Fibroblast of lung (primary cell): ENCODE measurements at places on chromosomes 6 and 20.

- DNase-seq = peak; percentile 90
Observed at GRCh38 chr6:151075527-151075926, 164.2 kb upstream of the AKAP12 start.

- DNase-seq = no peak
Observed at GRCh38 chr6:28603891-28604290, 78.2 kb downstream of the GPX5 start.

DNA sequence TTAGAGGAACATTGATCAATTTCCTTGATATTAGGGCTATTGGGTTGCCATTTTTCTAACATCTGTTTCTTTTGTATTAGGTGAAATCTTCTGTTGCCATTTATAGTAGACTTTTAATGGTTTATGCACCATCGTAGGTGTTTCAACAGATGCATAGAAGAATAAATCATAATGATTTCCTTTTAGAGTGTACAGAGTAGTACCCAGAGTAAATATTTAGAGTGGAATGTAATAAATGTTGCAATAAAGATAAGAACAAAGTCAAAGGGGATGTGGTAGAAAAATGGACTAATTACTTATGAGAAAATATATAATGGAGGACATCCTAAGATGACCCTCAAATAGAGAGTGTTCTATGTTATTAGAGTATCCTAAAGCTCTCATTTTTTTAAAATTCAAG, 643.0 kb upstream of the CITED2 start:
- DNase-seq = no peak

DNA sequence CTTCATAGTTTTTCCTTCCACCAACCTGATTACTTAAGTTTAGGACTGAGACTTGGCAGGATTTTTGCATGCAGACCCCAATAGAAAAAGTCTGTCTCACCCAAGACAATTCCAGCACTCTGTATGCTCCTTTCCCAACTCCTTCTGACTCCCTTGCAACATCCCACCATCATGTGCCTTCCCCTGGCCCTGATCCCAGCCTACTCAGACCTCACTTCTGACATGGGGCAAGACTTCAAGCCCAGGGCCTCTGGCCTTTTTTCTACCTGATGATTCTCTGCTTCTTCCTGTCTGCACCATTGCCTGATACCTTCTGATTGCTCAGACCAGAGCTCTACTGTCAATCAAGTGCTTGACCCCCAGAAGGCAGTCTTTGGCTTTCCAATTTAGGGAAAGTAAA, 96.6 kb downstream of the HAO1 start:
- peak; percentile 76 for DNase-seq

DNA sequence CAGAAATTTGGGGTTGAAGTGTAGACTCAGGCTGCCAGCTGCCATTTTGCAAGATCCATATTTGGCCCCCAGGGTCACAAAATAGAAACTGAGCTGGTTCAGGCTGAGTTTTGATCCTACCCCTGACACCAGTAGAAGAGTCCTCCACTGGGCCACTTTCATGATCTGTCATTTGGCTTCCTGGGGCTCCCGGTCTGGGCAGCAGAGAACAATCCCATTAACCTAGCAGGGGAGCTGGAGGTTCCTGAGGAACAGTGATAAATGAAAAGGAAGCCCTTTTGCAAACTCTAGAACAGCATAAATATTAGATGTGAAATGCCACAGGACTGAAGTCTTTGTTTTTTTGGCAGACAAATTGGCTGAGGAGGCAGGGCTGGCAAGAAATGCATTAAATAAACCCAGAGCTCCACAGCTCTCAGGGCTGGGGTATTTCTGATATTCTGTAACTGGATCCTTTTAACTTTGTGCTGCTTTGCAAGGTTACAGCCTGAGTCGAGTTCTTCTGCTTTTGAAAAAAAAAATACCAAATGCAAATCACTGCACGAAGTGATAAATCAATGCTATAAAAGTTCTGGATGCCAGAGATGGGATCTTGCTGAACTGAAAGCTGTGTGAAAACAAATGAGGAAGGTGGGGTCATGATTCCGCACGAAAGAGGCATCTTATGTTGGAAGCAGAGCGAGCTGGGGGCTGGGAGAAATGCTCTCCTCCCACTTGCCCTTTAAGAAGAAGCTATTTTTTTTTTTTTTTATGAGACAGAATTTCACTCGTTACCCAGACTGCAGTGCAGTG, 64.4 kb downstream of the SULF2 start:
- peak; percentile 89 for DNase-seq

- peak; percentile 21 for DNase-seq
Observed at GRCh38 chr6:13989496-13990144, 64.9 kb downstream of the RNF182 start.

GRCh38 chr6:65259982-65260381, 447.0 kb downstream of the EYS start:
- no peak for DNase-seq

GRCh38 chr20:49288784-49289696, 11.2 kb upstream of the ZNFX1 start:
- no peak for DNase-seq

DNA sequence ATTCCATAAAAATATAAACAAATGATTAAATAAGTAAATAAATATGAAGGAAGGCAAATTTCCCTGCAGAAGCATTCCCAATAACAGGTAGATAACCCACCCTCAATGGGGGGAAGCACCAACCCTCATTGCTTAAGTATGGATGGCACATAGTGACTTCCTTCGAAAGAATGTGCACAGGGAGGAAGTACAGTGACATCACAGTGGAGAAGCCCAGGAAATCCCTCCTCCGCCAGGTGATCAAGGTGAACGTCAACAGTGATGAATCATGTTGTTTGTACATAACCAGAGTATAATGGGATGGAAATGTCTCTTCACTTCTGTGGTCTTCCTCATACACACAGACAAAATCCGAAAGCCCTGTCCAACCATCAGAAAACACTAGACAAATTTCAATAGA, 267.9 kb downstream of the THBS2 start:
- DNase-seq = no peak

- peak; percentile 91 for DNase-seq
Observed at GRCh38 chr6:138691595-138692057, 81.9 kb upstream of the CCDC28A start.

- no peak for DNase-seq
Observed at GRCh38 chr20:60300374-60300773, 342.2 kb downstream of the CDH26 start.

GRCh38 chr6:18680842-18681241, 293.7 kb downstream of the RNF144B start:
- no peak for DNase-seq

- DNase-seq = no peak
Observed at GRCh38 chr6:104575536-104575935, 284.2 kb downstream of the HACE1 start.

DNA sequence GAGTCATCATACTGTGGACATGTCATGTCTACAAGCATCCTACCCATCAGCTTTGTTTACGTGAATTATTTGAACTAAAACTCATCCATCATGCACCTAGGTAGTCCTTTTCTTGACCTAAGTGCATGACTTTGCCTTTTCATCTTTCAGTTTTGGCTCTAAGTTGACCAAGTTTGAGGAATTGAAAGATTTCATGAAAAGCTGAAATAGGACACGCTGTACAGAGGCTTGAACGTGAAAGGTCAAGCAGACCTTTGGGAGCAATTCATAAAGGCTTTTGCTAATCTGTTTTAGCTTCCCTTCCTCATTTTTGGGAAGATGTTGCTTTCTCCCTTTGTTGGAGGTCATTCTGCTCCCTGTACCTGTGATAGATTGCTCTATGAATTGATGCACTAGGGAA, 55.1 kb upstream of the MLIP start:
- DNase-seq = no peak

- peak; percentile 93 for DNase-seq
Observed at GRCh38 chr6:135537741-135538301, 40.3 kb upstream of the AHI1 start.

DNA sequence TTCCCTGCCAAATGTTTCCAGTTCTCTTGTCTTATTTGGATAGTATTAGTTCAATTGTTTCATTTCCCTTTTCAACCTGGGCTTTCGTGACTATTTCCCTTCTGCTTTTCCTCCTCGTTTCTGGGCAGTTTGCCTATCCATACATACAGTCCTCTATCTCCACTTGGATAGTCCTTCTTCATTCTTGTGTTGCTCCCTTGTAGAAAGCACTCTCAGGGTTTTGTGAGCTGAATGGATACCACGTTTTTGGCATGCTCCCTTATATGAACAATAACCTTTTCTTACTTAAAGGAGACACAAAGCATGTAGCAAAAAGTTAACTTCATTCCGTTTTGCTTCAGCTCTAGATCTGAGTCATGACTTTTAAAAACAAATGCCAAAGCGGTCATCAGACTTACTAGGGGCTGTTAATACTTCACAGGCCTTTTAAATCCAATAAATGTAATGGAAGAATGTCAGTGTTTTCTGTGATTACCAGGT, 16.6 kb downstream of the CRYBG1 start:
- DNase-seq = peak; percentile 69

- DNase-seq = peak; percentile 21
Observed at GRCh38 chr6:97133067-97133466, 149.9 kb downstream of the MMS22L start.

DNA sequence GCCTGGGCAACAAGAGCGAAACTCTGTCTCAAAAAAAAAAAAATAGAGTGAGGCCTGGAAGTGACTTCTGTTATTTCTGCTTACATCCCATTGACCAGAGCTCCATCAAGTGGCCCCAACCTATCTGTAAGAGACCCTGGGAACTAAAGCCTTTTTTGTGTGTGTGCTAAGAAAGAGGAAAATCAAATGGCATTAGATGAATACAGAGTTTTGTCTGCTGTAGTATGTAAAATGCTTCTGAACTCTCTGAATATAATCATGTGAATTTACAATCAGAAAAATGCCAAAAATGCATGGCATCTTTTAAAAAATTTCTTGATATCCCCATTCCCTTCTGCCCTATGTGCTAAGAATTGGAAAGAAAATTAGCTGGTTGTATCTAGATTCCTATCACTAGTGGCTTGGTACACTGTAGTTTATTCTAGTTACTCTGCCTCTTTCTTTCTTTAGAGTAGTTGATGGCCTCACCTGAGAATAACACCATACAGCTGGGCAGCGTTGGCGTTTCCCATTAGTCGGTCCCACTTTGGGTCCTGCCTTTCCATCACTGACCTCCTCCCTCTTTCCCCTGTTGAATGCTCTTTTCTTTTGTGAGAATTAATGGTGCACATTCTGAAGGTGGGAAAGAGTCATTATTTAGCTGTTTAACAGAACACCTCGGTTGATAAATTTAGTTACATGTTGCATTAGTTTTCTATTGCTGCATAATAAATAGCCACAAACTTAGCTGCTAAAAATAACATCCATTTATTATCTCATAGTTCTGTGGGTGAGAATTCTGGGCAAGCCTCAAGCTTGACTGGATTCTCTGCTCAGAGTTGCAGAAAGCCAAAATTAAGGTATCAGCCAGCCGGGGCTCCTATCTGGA, 38.2 kb downstream of the SAMD5 start:
- DNase-seq = no peak

DNA sequence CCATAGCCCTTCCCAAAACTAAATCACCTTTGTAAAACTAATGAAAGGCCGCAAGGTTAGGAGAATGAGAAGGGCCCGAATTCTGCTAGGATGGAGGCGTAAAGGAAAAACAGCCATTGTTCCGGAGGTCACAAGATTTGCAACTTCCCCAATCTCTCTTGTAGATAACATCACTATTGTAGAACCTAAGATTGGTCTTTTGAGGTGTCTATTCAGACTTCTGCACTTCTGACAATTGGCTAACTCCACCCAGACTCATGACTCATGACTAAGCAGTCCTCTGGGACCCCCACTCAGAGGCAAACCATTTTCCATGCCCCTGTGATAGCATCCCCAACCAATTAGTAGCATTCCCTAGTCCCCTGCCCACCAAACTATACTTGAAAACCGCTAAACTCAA, 210.5 kb upstream of the SHLD1 start:
- no peak for DNase-seq

GRCh38 chr6:1986454-1987243, 258.8 kb downstream of the GMDS start:
- peak; percentile 62 for DNase-seq

DNA sequence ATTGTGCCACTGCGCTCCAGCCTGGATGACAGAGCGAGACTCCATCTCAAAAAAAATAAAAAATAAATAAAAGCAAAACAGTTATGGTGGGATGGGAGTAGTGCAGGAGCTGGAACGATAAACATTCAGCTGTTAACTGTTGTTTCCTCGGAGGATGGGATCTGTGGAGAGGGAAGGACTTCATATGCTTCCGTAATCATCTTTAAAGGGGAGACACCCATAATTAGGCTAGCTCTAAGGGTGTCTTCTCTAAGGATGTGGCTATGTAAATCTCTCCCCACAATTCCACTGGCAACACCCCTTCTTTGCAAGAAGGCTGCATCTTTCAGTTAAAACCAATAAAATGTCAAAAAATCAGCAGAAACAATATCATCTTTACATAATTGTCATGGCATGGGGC, 42.6 kb upstream of the MTHFD1L start:
- DNase-seq = no peak

GRCh38 chr20:24185791-24186190, 197.2 kb upstream of the GGTLC1 start:
- no peak for DNase-seq

GRCh38 chr6:42086046-42087035, 36.0 kb downstream of the TAF8 start:
- DNase-seq = peak; percentile 17

GRCh38 chr6:127276331-127276730, 9.7 kb downstream of the RNF146 start:
- no peak for DNase-seq

GRCh38 chr6:124793398-124793797, 168.8 kb upstream of the RNF217 start:
- no peak for DNase-seq

- no peak for DNase-seq
Observed at GRCh38 chr6:15343490-15344191, 97.8 kb downstream of the JARID2 start.

DNA sequence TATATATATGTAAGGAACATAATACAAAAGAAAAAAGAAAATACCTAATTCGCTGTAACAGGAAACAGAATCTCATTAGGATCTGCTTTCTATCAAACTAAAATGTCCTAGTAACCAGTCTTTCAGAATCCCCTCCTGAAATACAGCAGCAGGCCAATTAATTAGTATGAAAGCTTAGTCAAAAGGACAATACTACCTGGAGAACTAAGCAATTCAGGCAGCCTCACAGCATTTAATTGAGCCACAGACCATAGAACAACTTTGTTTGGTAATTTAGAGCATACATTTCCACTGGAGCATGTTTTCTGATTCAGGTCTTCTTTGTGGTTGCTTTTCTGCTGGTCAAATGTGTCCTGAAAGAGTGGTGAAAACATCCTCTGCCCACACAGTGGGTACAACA, 516.0 kb downstream of the LMBRD1 start:
- DNase-seq = no peak

GRCh38 chr6:149419696-149420404, 19.8 kb downstream of the SUMO4 start:
- DNase-seq = no peak

GRCh38 chr6:45633272-45633908, 255.7 kb upstream of the SUPT3H start:
- no peak for DNase-seq

DNA sequence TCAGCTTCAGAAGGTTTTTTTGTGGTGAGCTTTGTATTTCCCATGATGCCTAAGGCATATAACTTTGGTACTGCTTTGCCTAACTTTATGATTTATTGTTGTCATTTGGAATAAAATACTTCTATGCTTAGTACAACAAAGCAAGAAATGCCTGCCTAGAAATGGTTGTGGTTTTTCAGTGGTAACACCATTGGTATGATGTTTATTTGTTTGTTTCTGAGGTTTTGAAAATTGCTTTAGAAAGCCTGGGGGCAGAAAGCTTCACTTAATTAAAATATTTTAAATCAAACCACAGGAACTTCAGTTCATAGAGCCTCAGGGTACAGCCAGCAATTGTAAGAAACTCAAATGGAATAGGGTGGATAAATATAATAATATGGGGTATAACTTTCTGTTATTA, 351.2 kb upstream of the MAP3K7 start:
- peak; percentile 14 for DNase-seq
